T-helper 1 cell (primary cell): ENCODE measurements at places on chromosomes 2 and 18.

- DNase-seq, result no peak
Observed at GRCh38 chr18:3067165-3067661, 54.3 kb upstream of the LPIN2 start.

GRCh38 chr2:479490-480176, 191.7 kb upstream of the ALKAL2 start:
- no peak for DNase-seq

DNA sequence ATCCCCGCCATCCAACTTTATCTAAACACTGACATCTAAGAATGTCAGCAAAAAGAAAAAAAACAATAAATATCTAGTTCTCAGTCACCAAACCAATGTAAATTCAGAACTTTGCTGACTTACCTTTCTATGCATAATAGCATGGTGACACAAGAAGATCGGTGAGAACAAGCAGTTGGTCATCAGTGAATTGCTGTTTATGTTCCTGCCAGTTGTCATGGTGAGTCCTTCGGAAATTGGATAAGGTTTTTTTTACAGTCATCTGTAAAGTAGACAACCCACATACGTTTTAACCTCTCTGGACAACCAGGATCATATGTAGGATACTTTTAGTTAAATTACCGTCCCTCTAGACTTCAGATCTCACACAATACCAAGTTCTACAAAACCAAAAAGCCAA, 6.2 kb upstream of the GPR75 start:
- no peak for DNase-seq

- no peak for DNase-seq
Observed at GRCh38 chr18:64720781-64721464, 572.0 kb upstream of the LINC00305 start.

DNA sequence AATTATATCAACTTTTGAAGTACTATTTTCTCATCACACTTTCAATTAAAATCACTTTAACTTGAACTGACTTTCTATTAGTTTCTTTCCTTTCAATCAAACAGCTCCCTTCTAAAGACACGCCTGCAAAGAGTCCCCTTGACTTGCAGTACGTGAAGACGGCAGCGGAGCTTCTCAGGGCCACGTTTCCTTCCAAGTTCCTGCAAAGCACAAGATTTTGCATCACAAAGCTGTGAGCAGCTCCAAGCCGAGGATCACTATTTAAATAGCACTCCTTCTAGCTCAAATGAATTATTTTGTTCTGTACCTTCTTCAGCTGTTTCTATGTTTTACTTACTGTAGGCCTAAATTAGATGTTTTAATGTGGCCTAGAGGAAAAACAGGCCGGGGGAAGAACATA, 30.8 kb downstream of the SH3YL1 start:
- no peak for DNase-seq

- no peak for DNase-seq
Observed at GRCh38 chr2:216711348-216711747, 16.0 kb upstream of the IGFBP5 start.

DNA sequence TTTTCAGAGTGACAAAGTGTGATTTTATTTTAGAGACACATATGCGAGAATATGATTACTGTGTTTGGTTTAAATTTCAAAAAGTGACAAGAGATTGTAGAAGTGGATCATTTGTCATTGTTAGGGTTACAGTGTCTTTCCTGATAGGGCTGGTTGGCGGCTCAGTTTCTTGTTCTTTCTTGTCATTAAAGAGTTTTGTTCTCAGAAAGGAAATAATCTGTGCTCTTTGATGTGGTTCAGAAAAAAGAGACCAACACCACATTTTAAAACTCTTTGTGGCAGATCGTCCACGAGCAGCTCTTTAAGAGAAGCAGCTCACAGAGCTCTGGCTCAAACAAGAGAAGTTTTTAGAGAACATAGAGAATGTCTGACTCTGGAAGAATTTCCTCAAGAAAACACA, 45.6 kb upstream of the ZNF532 start:
- DNase-seq, result no peak

DNA sequence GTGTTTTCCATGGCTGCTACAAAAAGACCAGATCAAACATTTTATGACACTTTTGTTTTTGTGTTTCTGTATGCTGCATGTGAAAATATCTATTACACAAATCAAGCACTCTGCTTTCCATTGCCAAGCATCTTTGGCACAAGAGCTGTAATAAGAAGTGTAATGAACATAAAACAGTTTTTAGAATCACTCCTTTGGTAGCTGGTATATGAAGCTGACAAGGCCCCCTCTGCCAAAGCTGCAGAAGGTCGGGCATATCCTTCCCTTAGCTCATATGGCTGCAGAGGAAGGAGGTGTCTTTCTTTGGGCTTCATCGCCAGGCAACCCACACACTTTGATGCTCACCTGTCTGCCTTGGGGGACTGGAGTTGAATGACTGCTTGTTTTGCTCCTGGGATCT, 175.4 kb downstream of the TMEM247 start:
- no peak for DNase-seq

DNA sequence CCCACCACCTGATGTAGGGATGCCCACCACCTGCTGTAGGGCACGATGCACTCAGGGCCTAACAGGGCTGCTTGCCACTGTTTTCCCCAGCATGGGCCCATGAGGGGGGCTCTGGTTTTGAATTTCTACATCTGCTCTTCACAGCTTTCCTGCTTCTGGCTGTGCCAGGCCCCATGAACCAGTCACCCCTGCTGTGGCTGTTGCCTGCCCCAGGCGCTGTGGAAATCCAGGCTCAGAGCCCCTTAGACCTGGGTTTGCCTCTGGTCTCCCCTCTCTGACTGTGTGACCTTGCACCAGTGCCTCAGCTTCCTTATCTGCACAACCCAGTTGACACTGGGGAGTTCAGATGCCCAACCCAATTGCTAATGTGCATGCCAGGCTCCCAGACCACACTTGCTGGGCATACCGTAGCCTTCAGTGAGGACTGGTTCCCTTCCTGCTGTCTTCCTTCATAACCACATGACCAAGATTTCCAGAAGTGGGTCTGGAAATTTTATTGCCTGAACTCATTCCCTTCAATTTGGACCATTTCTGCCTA, 6.0 kb upstream of the MLPH start:
- no peak for DNase-seq

DNA sequence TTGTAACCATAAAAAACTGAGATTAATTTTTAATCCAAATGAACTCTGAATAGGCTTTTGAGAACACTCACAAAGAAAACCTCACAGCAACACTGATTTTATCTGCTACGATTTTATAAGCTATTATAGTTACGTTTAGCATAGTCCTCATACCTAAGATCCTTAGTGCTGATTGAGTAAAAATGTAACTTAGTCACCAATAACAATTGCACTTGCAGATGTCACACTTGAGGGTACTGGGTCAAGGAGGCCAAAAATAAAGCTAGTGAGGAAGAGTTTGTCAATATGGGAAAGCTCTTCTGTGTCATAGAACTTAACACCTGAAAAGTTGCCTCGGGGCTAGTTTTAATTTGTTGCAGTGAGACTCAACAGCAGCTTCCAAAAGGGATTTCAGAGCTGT, 706.5 kb upstream of the FAM98A start:
- DNase-seq, result no peak

DNA sequence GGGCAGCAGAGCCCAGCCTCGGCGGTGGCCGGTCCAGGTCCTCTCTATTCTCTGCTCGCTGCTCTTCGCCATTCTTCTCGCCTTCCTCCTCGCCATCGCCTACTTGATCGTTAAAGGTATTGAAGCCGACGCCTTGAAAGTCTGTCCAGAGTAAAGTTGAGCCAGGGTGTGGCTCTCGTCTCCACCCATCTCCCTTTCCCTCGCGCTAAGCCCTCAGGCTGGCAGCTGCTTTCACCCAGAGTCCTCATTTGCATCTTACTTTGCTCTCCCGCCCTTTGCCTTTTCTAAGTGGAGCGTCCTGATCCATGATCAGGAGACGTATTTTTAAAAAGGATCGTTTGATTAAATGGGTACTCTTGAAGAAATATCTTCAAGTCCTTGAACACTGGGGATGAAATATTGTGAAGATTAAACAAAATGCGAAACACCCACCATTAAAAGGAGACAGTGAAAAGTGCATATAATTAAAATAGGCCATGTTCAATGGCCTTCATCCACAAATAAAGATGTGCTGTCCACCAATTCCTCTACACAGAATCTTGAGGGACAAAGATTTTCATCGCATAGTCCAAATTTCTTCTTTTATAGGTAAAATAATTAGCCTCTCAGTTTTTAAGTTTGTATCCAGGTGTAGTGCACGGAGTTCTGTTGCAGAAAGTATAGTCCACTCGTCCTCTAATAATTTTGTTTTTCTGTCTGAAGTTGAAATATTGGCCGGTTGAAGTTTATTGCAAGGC, 657 bp downstream of the ARL6IP6 start:
- no peak for DNase-seq

GRCh38 chr2:37119157-37119556, 34.8 kb downstream of the GPATCH11 start:
- DNase-seq, result no peak

GRCh38 chr18:23277399-23277798, 142.1 kb downstream of the CABLES1 start:
- DNase-seq, result no peak

GRCh38 chr2:85468096-85468703, 49.7 kb downstream of the SH2D6 start:
- DNase-seq, result no peak

- DNase-seq, result no peak
Observed at GRCh38 chr18:22214731-22215528, 45.5 kb downstream of the GATA6 start.

DNA sequence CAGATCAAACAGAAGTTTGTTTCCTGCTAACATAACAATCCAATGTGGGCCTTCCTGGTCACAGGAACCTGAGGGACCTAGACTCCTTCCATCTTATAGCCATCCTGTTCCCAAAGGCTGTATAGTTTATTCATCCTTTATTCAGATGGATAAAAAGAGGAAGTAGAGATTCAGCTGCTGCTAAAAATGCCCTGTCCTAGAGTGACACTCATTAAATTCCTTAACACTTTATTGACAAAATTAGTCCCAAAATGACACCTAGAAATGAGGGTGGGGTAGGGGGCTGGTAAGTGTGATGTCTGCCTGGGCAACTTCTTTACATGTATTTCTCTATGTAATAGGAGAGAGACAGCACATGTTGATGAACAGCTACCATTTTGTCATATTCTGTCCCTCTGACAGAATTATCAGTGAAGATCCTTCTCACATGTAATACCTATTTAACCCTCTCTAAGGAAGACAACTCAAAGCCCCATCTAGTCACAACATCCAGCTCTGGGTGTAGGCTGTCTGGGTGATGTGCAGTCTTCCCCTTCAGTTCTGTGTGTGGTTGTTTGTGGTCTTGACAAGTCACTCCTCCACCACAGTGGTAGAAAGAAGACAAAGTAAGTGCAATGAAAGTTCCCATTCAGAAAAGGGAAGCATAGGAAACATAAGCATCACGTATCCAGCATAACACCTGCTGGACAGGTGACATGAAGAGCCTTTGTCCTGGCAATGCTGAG, 253.9 kb upstream of the CNTNAP5 start:
- no peak for DNase-seq

GRCh38 chr2:149648282-149649030, 60.9 kb upstream of the MMADHC start:
- DNase-seq, result no peak

- DNase-seq, result no peak
Observed at GRCh38 chr2:127400533-127400896, 12.7 kb upstream of the MAP3K2 start.

DNA sequence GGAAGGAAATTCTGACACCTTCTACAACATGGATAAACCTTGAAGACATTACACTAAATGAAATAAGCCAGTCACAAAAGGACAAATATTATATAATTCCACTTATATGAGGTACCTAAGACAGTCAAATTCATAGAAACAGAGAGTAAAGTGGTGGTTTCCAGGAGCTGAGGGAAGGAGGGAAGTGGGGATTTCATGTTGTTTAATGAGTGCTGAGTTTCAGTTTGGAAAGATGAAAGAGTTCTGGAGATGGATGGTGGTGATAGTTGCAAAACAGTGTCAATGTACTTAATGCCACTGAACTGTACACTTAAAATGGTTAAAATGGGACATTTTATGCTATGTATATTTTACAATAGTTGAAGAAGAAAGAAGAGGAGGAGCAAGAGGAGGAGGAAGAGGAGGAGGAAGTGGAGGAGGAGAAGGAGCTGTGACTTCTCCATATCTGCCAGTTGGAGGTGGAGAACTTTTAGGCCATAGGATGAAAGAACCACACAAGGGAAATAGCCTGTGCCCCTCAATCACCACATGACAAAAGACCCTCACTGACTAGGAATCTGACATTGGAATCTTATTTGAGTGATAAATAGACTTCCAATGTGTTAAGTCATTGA, 55.3 kb upstream of the LGALSL start:
- no peak for DNase-seq

- DNase-seq, result no peak
Observed at GRCh38 chr2:118710481-118710880, 137.0 kb downstream of the EN1 start.

DNA sequence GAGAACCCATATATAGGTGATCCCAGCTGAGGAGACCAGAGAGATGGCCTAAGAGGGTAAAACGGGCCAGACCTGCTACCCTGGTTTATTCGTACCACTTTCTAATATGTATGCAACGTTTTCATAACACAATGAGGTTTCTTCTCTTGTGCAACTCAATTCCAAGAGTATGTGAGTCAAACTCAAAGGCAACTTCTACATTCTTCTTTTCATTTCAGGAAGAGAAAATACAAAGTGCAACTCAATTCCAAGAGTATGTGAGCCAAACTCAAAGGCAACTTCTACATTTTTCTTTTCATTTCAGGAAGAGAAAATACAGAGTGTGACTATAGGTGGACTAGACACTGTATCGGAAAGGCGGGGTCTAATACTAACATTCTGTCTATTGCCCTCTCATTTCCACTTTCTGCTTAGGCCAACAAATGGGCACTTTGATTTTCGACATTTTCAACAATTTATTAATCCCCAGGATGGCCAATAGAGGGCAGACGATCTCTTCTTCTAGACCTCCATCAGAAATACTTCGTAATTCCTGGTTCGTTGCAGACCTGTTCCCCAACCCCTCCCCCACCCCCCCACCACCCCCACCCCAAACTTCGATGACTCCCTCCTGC, 3.7 kb upstream of the CRIM1 start:
- DNase-seq, result no peak

- DNase-seq, result no peak
Observed at GRCh38 chr18:2354292-2354691, 217.0 kb downstream of the METTL4 start.

DNA sequence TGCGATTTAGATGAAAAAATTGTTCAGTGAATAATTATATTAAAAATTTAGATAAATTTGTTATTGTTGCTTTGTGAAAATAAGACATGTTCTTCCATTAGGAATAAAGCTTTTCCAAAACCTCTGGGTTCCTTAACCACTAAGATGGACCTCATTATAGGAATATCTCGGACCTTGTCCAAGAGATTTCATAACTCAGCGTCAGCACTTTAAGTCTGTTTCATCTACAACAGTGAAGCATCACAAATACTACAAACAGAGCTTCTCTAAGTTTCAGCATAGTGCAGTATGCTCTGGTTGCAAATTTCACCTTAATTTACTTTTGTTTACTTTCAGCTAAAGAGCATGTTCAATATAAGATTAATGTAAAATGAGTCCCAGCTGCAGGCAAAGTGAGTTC, 150.3 kb downstream of the UBE2E3 start:
- no peak for DNase-seq

DNA sequence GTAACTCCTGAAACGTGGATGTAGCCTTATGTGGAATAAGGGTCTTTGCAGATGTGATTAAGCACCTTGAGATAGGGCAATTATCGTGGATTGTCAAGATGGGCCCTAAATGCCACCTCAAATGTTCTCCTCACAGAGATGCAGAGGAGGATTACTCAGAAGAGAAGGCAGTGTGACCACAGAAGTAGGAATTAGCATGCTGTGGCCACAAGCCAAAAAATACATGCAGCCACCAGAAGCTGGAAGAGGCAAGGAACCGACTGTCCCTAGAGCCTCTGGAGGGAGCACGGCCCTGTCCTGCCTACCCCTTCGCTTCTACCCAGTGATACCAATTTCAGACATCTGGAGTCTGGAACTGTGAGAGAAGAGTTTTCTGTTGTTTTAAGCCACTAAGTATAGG, 47.3 kb upstream of the MGAT5 start:
- DNase-seq, result no peak
